Stimulated activated CD4-positive, alpha-beta T cell treated with anti-CD3 and anti-CD28 coated beads, Interleukin-4, amount 100 ng/mL, for 48 hours (primary cell): ENCODE measurements at places on chromosomes 4 and X.

GRCh38 chr4:97643179-97643578, 500.1 kb downstream of the STPG2 start:
- DNase-seq = no peak

- DNase-seq = no peak
These were observed 82.5 kb downstream of the WFS1 start for GRCh38 chr4:6352031-6352692.

DNA sequence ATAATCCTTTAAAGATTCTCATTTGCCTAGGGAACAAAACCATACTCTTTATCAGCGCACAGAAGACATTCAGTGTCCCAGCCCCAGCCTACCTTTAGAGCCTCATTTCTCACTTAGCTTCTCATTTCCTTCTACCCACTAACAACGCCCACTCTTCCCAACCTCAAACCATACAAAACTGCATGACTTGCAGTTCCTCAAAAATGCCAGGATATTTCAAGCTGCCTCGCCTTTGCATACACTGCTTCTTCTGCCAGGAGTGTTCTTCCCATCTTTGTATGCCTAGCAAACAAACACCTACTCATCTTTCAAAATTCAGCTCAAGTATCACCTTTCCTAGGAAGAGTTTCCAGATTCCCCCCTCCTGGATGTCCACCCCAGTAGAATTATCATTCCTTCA, 129.9 kb upstream of the ADGRL3 start:
- DNase-seq = no peak

- no peak for DNase-seq
These were observed 537.8 kb upstream of the BOD1L1 start for GRCh38 chr4:14165222-14165920.

DNA sequence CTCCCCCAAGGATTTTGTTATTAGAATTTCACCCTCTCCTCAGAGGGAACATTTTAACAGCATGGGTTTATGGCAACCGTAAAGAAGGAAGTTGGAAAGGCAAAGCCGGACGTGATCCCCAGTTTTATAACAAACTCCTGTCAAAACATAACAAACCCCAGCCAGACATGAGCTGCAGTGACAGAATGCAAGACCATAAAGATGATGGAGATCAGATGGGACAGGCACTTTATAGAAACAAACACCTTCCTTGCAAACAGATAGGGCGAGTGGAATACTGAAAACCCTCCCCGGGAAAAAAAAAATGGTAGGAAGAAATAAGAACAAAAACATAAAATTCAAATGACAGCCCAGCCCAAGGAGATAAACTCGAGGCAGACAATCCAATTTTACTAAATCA, 281.4 kb downstream of the LDB2 start:
- no peak for DNase-seq

- no peak for DNase-seq
These were observed 30.5 kb upstream of the TMLHE start for GRCh38 chrX:155643240-155643639.

DNA sequence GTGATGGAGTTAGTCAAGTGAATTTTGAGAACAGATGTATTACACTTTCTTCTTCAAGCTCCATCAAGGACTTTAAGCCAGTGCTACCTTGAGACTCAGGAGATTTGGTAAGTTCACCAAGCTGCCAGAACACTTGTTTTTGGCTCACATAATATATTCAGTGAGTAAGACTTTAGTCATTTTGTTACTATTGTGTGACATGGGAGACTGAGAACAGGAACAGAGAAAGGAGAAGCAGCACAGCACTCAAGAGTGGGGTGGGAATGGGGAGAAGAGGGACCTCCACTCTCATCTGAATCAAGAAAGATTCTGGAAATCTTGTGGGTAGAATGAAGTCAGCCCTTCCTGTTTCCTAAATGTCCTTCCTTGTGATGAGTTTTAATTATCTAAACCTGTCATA, 87.3 kb upstream of the TET2 start:
- DNase-seq = no peak

GRCh38 chr4:73743795-73744194, 3.4 kb downstream of the CXCL8 start:
- no peak for DNase-seq

GRCh38 chr4:124334119-124334518, 378.4 kb downstream of the ANKRD50 start:
- no peak for DNase-seq

GRCh38 chrX:14027511-14028019, 2.1 kb downstream of the GEMIN8 start:
- no peak for DNase-seq

GRCh38 chrX:37641859-37642258, 43.7 kb upstream of the XK start:
- no peak for DNase-seq

DNA sequence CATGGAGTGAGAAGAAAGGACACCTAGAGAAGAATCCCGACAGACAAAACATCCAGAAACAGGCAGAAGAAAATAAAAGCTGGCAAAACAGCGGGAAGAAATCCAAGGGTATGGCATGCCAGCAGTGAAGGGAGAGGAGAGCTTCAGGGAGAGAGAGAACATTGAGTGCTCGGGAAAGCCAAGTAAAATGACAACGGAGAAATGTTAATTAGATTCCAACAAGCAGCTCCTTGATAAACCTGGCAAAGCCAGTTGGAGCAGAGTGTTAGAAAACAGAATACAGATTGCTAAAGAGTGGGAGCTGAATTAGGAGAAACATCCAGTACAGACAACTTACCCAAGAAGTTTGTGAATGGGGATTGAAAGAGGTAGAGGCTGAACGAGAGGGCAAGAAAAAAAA, 40.4 kb upstream of the MAOA start:
- no peak for DNase-seq

DNA sequence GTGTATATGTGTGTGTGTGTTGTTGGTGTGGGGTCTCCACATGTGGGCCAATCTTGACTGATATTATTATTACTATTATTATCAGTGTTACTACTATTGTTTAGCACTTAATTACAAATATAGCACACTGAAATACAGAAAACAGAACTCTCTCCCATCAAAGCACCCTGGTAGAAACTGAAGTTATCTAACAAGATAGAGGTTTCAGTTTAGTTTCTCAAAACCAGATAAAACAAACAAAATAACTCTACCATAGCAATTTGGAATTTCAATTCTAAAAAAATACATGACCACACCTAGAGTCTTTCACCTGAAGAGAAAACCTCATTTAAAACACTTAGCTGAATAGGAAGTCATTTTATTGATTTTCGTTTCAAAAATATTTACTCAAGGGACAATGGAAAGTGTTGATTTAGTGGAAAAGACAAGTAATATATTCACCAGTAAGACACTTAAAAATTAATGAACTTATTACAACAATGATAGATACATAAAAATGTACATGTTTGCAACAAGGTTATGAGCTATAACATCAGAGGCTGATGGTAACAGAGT, 252.3 kb downstream of the PDHA2 start:
- DNase-seq = no peak

DNA sequence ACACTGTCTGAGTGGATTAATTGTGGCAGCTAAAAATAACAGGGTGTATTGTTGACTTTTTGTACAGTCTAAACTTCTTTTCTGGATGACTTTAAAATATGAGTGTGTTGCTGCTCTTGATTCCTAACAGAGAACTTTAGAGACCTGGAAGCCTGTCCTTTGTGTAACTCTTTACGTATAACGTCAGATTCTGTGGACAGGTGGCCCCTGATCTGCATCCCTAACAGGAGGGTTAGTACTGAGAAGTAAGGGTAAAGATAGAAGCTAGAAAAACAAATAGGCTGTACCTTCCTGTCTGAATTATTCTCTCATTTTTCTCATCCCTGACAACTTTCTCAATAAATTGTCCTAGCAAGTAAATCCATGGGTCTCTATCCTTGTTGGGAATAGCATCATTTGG, 105.7 kb upstream of the LIMCH1 start:
- DNase-seq = no peak

- no peak for DNase-seq
These were observed 79.9 kb downstream of the AASDH start for GRCh38 chr4:56307423-56307822.
